ENCODE measurements at places on chromosomes 6 and 20. TPM values are rescaled to one million over a fixed set of nuclear protein-coding genes. Genes with fewer than 3 reads are reported as not detected.
A peak's percentile ranks its signal among the peaks of the same experiment; 100 is the strongest.

DNA sequence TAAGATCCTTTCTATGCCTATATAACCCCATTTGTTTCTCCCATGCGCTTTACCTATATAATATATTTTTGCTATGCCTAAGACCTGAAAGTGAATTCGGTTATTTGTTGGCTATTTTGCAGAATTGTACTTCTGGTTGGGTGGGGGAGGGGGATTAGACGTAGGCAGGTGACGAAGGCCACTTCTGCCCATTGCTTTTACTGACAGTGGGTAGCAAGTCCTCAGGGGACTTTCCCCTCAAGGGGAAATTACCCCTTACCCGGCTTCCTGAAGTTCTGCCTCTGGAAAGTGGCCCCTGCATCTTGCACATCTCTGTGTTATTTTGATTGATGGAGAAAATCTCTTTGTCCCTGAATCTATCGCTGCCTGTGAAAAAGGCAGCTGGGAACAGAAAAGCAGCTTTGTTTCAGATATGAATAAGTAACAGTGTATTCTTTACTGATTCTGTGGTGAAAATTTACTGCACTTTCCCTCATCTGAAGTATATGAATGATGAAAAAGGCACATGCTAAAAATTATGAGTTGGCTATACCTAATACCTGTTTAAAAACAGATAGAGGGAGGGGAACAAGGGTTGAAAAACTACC is 133.9 kb downstream of the UTRN start:
- no peak for DNase-seq

GRCh38 chr6:37357288-37357687 is 3.5 kb downstream of the RNF8 start:
- DNase-seq = no peak

CMTR1 gene
- total RNA-seq = 38.6 TPM

RAMACL gene
- 0.30 TPM for total RNA-seq

- DNase-seq = no peak
Measured at GRCh38 chr6:70099732-70100131, 203.2 kb downstream of the COL9A1 start.

GRCh38 chr20:10218536-10219451 is at the start of gene SNAP25:
SNAP25 (plus strand) TSS chr20:10218830; CDS start chr20:10275492, 56,662 bp downstream.
- peak; percentile 81 for DNase-seq

GRCh38 chr6:13375360-13375878 is 47.1 kb upstream of the TBC1D7 start:
- DNase-seq = no peak

DNA sequence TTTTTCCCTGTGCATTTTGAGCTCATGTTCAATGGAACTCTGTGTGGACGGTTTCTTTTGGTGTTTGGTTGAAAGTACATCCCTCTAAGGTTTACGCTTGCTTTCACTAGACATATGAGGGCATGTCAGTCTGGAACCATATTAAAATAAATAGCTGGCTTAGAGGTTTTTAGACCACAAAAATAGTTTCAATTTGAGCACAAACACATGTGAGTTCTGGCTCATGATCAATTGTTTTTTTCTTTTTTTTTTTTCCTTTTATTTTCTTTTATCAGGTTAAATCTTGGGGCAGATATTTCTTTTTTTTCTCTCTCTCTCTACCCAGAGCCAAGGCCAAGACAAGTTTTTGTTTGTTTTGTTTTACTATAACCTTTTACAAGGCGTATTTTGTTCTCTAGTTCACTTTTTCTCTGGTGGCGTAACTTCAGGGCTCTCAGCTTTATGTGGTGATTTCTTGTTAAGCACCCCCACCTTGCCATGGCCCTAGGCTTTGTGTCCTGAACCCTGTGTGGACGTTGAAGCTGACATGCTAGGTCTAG is 92.9 kb downstream of the SHLD1 start:
- no peak for DNase-seq

ZNF341 gene
- total RNA-seq = 9.6 TPM

DNA sequence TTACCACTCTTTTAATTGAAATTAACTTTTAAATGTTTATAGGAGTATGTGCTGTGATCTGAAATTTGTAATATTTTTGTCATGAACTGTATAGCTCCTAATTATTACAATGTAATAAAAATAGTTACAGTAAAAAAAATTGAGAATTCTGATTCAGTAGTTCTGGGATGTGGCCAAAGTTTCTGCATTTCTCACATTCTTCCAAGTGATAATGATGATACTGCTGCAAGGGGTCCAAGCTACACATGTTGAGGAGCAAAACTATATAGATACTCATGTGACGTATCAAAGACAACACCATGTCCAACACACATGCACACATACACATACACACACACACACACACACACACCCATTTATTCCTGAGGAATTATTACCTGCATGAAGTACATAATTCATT is 71.0 kb upstream of the FAM83B start:
- no peak for DNase-seq

PPP1R16B gene
- 12.0 TPM for total RNA-seq

BANF2 gene
- not detected for total RNA-seq

DNA sequence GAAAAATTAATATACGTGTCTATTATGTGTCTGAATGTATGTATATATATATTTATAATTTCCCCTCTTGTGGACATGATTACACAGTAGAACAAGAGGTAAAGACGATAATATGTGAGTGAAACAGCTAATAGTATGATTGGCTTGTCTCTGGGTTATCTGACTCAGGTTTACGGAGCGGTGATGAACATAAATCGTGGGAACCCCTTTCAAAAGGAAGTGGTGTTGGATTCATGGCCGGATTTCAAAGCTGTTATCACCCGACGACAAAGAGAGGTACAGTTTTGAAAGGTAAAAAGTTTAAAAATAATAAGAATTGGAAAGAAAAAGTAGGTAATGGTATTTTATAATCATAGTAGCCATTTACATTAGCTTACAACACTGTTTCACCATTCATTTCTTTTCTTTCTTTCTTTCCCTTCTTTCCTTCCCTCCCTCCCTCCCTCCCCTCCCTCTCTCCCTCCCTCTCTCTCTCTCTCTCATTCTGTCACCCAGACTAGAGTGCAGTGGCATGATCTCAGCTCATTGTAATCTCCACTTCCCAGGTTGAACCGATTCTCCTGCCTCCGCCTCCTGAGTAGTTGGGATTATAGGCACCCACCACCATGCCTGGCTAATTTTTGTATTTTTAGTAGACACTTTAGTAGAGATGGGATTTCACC is 15.9 kb downstream of the GLYATL3 start:
- DNase-seq = no peak

HCK gene
- total RNA-seq = 1.4 TPM

GRCh38 chr6:92767101-92767500 is 652.3 kb downstream of the EPHA7 start:
- DNase-seq = no peak

DNA sequence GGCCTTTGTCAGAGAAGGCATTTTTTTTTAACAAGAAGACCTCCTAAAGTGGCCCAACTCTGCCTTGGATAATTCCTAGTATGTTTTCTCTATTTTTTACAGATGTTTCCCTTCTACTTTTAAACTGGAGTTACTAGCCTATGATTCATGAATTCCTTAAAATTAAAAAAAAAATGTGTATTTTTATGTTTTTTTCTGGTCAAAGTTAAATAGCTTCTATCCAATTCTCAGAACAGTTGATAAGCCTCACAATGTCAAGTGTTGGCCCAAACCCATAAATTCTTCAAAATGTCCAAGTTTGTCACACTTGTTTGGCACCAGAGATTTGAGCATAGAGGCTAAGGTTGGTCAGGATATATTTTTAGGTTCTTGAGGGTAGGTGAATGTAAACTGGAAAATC is 64.0 kb downstream of the JAG1 start:
- DNase-seq = no peak

DNA sequence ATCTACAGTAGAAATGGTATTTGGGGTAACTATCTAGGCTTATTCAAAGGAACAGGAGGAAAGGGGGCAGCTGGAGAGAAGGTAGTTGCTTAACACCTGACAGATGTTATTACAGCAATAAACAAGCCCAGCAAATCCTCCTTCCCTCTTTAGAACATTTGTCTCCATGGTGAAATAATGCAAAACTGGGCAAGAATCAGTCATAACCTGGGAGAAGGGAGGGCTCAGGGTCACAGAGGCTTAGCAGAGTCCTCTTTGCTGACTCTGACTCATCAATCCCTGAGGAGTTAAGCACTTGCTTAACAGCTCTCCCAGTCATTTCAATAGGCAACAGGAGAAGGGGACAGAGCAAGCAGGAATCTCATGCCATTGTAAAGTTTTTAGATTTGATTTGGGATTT is 230.3 kb downstream of the IBTK start:
- DNase-seq = no peak

DNA sequence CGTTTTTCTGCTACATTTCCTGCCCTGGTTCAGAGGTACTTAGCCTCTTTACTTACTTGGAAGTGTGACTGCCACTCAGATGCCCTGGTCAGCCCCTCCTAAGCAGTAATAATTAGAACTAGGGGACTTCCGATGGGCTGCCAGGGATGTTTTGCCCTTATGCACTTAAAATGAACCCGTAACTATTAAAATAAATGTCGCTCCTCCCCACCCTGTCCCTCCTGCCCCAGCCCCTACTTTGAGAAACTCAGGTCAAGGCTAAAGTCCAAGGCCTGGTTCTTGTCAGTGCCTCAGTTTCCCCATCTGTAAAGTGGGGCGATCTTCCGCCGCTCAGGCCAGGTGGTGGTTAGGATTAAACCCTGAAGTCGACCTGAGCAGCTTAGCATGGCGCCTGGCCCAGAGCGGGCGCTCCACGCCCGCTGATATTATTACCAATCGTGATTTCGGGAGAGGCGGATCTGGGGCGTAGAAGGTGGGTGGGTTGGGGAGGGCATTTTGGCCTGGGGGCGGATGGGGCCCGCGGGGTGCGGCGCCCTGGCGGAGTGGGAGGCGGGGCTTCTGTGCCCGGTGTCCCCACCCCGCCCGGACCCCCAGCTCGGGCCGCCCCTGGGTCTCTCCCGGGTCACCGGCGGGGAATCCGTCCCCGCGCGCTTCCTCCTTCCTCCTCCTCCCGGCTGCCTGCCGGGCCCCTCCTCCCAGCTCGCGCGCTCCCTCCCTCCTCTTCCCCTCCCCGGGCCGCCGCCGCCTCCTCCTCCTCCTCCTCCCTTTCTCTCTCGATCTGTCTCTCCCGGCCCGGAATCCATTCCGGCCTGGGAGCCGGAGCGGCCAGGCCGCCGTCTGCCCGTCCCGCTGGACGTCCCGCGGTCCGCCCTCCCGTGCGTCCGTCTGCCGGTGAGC is at the start of gene SRC:
TSS of gene SRC (plus strand) at position 802 of the 897 bp plus-strand sequence. CDS start 38,014 bp downstream, outside the sequence.
- DNase-seq = peak; percentile 79

UNC93A gene
- 0.70 TPM for total RNA-seq

TSBP1 gene
- total RNA-seq = not detected

DNA sequence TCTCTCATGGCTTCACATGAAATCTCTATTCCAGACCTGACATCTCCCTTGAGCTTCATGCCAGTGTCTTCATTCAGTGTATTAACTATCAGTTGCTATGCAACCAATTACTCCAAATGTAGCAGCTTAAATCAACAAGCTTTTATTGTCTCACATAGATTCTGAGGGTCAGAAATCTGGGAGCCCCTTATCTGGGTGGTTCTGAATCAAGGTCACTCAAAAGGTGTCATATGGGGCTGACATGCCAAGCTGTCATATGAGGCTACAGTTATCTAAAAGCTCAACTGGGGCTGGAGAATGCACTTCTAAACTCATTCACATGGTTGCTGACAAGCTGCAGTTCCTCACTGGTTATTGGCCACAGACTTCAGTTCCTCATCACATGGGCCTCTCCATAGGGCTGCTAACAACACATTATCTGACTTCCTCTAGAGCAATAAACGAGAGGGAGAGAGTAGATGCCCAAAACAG is 7.3 kb upstream of the CGA start:
- no peak for DNase-seq

DNA sequence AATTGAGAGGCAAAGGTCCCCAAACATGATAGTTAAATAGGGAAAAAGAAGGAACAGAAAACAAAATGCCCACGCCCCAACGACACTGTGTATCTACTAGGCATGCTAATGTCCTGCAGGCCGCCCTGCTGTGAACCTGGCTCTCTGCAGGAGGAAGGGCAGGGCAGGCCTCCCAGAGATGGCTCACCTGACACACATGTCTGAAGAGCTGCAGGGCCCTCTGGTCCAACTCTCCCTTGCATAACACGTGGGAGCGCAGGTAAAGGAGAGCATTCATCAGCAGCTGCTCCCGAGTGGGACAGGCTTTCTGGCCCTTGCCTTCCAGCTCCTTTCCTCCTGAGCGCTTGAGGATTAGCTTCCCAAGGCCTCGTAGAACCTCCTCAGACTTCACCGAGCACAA is 53.7 kb upstream of the LYRM2 start:
- peak; percentile 41 for DNase-seq

GRCh38 chr6:28657381-28657768 is 131.7 kb downstream of the GPX5 start:
- no peak for DNase-seq

All from WTC11 (cell line).